ENCODE measurements at places on chromosomes 11 and 22. TPM values are rescaled to one million over a fixed set of nuclear protein-coding genes. Genes with fewer than 3 reads are reported as not detected.

GRCh38 chr11:89922195-89922660 lies at the start of gene TRIM49D1:
TSS of gene TRIM49D1 (minus strand) at chr11:89922245. CDS start at chr11:89917710, 4,535 bp downstream.
- no peak for DNase-seq

GRCh38 chr11:76756341-76756741 lies 26.8 kb upstream of the TSKU start:
- no peak for DNase-seq

GRCh38 chr11:115665175-115665821 lies 161.1 kb upstream of the CADM1 start:
- DNase-seq = no peak

The GALNT18 gene
- polyA plus RNA-seq = 19.8 TPM

The FIBIN gene
- 19.6 TPM for polyA plus RNA-seq

GRCh38 chr11:35211952-35212351 lies 73.0 kb downstream of the CD44 start:
- DNase-seq = no peak

DNA sequence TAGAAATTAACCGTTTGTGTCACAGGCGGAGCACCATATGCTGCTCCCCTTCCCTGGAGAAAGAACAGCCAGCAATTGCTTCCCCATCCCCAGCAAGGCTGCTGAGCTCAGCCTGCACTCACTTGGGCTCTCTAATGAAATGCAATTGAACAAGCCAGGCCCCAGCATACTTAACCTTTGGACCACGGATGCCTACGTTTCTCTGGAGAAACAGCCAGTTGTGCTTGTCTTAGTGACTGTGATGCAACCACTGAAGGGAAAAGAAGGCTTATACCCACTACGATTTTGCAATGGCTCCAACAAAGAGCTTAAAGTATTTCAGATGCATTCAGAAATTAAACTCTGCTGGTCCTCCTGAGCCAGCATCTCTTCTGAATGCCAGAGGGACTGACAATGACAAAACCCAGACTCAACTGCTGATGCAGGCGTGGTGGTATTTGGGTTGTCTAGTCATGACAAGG lies 51.3 kb upstream of the SESN3 start:
- DNase-seq = peak; percentile 40
